ENCODE measurements at places on chromosomes 7 and 10.

DNA sequence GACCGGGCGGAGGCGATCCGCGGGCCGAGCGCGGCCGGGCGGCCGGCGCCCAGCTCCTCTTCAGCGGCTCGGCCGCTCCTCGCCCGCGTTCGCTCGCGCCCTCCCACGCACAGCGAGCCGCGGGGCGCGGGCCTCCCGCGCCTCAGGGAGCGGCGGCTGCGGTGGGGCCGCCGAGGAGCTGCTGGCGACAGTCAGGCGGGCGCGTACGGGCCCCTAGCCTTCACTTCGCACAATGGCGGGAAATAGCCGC, at the start of gene MCMBP:
TSS of gene MCMBP (minus strand) at position 234 of the 250 bp plus-strand sequence. CDS start 259 bp downstream, outside the sequence.
- DNase-seq, result no peak

GRCh38 chr10:95655571-95656290, 780 bp downstream of the ALDH18A1 start:
- peak; percentile 45 for DNase-seq

DNA sequence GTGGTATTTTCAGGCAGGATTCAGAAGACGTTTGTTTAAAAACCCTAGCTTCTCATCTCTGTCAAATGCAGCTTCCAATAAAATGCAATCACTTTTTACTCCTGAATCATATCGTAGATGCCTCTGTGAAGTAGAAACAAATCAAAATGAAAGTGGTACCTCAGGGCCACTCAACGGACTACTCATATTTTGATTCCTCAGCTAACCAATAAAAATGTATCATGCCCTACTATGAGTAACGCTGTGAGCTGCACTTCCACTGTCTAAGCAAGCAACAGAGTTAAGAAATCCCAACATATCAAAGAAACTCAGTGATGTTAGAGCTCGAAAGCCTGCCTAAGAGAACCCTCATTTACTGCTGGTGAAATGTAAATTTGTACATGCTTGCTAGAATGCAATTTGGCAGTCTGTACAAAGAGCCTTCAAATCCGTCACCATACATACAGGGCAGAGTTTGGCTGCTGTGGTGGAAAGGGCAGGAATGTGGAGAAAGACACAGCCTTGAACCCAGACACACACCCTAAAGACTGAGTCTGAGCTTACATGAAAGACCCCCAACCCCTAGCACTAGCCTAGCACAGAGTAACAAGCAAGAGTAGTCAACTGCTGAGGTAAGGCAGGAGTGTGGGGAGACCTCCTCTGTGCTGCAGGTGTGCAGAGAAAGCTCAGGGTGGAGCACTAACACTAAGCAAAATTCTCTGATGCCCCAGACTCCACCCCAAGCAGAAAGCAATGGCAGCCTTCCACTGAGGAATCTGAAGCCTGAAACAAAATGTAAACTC, 151.5 kb downstream of the ANK3 start:
- peak; percentile 30 for DNase-seq

GRCh38 chr7:24728503-24729364, 28.5 kb downstream of the GSDME start:
- peak; percentile 37 for DNase-seq

GRCh38 chr10:117241541-117242462, 888 bp downstream of the SLC18A2 start:
- DNase-seq, result peak; percentile 20

DNA sequence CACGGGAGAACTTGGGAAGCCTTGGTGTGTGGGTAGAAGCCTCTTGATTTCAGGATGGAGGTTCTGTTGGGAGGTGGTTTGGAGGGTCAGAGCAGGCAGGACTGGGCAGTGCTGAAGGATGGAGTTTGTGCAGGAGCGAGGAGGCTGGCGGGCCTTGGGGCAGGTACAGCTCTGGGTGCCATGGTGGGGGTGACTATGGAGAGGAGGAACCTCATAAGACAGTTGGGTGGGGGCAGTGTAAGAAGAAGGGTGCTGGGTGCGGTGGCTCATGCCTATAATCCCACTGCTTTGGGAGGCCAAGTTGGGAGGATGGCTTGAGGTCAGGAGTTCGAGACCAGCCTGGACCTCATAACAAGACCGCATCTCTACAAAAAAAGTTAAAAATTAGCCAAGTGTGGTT, 54.7 kb upstream of the GTF2IRD1 start:
- DNase-seq, result no peak

- no peak for DNase-seq
These were observed 59.1 kb downstream of the PDGFA start for GRCh38 chr7:460374-461116.

- no peak for DNase-seq
These were observed 28.1 kb upstream of the NEUROD6 start for GRCh38 chr7:31368620-31369019.

- no peak for DNase-seq
These were observed 9.3 kb downstream of the RBM33 start for GRCh38 chr7:155653803-155654202.

DNA sequence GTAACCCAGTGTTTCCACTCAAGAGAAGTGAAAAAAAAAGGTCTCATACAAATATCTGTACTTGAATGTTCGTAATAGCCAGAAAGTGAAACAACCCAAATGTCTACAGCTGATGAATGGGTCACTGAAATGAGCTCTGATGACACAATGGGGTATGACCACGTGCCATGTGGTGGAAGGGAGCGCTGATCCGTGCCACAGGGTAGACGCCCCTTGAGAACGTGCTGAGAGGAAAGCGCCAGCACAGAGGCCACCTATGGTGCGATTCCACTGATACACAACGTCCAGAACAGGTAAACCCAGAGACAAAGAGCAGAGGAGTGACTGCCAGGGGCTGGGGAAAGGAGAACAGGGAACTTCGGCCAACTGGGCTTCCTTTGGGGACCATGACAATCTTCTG, 50.3 kb downstream of the MAD1L1 start:
- no peak for DNase-seq

DNA sequence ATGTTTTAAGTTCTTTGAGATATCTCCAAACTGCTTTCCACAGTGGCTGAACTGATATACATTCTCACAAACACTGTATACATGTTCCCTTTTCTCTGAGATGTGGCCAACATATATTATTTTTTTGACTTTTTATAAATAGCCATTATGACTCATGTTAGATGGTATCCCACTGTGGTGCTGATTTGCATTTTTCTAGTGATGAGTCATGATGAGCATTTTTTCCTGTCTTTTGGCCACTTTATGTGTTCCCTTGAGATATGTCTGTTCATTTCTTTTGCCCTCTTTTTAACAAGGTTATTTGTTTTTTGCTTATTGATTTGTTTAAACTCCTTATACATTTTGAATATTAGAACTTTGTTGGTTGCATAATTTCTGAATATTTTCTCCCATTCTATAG, 1055.1 kb downstream of the NXPH1 start:
- DNase-seq, result no peak

DNA sequence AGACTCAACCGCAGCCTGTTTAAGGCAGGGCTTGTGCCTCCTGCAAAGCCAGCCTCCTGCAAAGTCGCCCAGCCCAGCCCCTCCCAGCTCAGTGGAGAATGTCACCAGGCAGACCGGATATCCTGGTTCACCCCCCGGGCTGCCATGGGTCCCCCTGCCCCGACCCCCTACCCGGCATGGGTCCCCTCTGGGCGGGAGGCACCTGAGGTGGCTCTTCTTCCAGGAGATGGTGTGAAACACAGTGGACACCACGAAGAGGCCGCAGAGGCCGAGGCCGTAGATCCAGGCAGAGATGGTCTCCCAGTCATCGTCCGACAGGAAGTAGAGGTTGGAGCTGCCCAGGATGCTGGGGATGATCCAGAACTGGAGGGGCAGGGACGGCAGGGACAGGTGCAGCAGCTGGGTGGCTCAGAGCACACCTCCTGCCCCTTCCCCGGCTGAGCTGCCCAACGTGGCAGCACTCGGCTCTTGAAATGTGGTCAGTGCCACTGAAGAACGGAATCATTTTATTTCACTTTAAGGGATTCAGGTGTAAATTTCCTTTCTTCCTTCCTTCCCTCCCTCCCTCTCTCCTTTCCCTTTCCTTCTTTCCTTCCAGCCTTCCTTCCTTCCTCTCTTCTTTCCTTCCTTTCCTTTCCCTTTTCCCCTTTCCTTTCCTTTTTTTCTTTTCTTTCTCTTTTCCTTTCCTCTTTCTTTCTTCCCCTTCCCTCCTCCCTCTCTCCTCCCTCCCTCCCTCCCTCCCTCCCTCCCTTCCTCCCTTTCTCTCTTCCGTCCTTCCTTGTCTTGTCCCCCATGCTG, 36.7 kb upstream of the RADIL start:
- no peak for DNase-seq

DNA sequence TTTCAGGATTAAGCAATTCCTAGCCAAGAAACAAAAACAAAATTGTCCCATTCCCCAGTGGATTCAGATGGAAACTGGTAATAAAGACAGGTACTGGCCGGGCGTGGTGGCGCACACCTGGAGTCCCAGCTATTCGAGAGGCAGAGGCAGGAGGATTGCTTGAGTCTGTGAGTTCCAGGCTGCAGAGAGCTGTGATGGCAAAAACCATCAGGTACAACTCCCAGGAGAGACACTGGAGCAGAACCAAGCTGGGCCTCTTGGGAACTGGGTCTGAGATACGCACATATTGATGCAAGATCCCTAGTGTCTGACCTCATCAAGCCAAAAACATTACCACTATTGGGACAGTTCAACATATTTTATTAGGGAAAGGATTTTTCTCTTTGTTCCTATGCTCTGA, 84.0 kb upstream of the ANLN start:
- no peak for DNase-seq

DNA sequence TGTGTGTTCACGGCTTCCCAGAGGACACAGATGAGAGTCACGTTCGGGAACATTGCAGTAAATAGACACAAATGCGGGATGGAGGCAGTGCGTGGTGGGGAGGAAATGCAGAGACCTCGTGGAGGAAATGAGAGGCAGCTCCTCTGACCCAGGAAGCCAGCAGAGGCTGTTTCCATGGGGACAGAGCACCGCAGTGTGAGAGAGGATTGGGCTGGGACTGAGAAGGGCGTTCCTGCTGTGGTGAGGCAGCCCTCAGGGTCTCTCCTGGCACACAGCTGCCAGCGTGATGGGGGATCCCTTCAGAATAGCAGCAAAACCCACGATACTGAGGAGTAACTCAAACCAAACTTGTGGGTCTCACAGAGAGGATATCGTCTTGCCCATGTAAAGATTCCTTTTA, 21.7 kb upstream of the BHLHA15 start:
- DNase-seq, result no peak

GRCh38 chr7:73482746-73483145, 39.3 kb downstream of the BAZ1B start:
- no peak for DNase-seq

DNA sequence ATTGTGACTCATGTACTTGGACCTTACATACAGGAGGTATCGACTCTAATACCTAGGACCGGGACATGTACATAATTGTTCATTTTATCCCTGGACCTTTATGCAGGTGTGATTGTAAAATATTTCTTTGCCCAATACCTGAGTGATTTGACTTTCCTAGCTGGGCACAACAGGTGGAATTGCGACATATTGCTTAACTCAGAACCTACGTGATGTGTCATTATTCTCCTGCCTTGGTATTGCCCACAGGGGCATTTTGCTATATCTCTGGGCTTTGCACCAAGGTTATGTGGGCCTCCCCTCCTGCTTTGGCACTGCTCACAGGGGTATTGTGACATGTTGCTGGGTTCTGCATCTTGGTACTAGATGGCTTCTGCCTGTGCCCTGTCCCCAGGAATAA, 23.9 kb upstream of the ZNF107 start:
- no peak for DNase-seq

DNA sequence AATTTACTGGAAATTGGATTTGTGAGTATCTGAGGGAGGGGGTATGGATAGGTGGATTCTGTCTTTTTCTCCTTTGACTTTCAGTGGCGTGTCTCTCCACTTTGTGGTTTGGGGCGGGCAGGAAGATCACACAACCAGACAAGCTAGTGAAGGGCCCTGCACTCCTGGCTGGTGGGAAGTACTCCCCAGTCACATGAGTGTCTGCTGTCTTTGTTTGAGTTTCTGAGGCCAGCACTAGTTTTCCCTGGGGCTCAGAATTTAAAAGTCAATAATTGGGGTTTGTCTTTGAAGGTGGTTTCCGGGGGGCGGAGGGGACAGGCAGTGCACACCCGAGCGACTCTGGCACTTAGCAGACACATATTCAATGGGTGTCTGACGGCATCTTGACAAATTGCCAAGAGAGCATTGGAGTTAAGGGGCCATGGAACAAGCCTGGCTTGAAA, 120.1 kb downstream of the WDFY4 start:
- DNase-seq, result no peak

DNA sequence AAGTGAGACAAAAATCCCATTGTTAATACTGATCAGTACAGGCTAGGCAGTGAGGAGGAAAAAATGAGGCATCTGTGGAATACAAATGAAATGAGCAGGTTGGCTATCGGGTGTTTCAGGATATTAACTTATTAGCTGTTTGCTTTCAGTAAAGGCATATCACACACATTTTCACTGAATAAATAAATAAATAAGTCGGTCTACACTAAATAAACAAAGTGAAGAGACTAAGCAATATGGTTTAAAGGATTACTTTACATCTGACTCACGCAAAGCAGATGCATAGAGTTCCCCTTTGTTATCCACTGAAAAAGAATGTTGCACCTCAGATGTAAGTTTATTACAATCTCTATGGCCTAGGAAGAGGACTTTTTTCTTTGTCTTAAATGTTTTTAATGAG, 6.3 kb upstream of the SEMA3A start:
- no peak for DNase-seq

- no peak for DNase-seq
These were observed 122.0 kb downstream of the PLCE1 start for GRCh38 chr10:94115725-94116124.

GRCh38 chr10:2828741-2829140, 238.6 kb upstream of the PFKP start:
- DNase-seq, result no peak

DNA sequence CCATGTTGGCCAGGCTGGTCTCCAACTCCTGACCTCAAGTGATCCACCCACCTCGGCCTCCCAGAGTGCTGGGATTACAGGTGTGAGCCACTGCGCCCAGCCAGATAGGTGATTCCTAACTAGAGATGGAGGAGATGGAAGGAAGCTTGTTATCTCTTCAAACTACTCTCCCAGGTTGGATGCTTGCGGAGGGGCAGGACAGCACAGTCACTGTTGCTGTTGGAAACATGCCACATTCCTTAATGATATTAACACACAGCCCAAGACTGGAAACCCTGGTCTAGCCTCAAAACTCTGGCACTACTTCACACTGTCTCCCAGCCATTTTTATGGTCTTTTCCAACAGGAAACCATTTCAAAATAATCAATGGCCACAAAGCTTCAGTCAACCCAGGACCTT, 468.8 kb upstream of the NRP1 start:
- no peak for DNase-seq

GRCh38 chr10:15712883-15713282, 6.8 kb downstream of the ITGA8 start:
- DNase-seq, result no peak
